ENCODE measurements at places on chromosomes 5 and 9.

GRCh38 chr5:65468633-65469032, 13.1 kb downstream of the ADAMTS6 start:
- DNase-seq: no peak

DNA sequence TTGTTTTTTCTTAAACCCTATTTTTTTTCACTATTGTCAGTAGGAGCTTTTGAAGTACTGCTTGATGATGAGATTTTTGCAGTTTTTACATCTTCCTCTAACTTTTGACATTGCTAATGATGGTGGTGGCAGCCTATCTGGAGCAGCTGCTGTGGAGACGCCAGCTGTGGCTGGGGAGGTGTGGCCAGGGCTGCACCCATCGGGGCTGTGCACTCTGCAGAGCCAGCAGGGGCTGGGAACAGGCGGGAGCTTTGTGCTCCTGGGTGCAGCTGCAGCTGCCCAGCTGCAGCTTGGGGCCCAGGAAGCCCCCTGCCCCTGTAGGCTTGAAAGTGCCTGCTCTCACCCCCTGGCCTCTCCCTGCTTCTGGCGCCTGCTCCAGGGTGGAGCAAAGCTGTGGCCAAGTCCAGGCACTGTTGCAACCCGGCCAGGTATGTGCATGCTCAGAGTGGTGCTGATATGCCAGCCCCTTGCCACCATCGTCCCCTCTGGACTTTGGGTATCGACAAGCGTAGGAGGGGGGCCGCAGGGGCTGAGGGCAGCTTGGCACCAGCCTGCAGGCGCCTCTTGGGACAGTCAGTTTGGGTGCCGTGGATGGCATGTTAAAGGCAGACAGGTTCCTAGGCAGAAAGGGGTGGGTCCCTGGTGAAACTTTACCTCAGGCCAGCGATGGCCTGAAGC, 39.2 kb downstream of the FER start:
- DNase-seq: no peak

DNA sequence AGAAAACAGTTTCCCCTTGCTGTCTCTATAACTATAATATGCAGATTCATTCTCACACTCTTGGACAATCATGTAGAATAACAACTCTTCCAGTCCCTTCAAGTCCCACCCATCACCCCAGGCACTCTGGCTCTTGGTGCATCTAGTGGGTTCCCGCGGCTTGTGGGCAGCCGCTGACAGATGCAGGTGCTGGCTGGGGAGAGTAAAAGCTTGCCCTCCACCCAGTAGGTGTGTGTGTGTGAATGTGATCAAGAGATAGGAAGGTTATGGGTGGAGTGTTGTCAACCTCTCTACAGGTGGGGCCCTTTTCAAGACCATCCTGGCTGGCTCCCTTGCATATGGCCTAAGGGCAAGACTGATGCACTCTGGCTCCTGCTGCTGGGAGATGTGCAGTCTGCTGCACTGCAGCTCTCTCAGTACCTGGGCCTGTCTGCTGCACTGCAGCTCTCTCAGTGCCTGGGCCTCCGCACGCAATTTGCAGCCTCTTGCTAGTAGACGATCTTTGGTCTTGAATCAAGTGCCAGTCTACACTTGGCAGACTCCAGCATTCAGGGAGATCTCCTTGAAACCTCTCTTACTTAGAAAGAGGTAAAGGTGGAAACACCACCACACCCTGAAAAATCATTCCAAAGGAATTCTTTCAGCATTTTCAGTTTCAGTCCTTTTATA, 189.7 kb upstream of the GDNF start:
- no peak for DNase-seq

DNA sequence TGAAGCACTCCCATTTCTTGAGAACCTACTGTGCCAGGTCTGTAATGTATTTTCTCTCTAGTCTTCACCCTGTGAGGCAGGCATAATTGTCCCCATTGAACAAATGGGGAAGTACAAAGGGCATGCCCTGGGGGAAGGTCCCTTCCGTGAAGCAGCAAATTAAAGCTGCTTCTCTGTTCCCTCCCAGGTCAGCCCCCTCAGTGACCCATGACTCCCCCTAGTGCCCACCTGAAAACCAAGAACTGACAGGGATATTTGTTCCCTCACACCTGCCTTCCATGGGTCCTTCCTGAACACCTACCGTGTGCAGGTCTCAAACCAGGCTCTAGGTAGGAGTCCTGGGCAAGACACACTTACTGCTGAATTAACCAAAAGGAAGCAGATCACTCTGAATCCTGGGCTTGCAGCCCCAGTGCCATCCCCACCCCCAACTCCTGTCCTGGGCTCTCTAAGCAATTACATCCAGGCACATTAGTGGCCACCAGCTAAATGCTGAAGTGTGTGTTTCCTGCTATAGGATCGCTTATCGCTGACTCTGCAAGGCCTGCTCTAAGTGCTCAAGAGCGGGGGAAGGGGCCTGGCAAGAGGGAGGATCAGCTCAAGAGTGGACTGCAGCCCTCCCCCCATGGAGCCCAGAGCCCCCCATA, 254.8 kb downstream of the CDK5RAP2 start:
- DNase-seq: no peak

DNA sequence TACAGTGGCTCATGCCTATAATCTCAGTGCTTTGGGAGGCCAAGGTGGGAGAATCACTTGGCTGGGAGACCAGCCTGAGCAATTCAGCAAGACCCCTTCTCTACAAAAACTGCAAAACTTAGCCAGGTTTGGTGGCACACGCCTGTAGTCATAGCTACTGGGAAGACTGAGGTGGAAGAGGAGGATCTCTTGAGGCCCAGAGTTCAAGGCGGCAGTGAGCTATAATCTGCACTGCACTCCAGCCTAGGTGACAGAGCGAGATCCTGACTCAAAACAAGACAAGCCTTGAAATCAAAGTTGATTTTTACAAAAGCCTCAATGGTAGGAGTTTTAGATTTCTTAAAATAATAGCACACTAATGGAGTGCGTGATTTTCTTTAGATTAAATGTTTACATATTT, 14.6 kb downstream of the UBE2D2 start:
- no peak for DNase-seq

GRCh38 chr9:33220681-33221567, 19.0 kb upstream of the SPINK4 start:
- DNase-seq: no peak

DNA sequence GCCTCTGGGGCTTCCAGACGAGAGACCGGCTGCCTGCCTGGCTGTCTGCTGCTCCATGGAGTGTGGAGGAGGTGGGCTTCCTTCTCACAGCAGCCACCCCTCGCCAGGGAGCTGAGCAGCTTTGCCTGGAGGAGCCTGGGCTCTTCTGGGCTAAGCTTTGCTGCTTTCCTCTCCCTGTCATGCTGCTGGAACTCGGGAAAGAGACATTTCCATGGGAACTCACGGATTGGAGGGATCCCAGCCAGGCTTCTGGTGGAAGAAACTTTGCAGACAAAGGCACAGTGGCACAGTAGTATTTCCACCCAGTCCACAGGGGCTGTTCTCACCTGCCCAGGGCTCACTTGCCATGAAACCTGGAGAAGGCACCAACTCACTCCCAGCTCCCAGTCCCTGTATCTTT, 5.6 kb upstream of the NTNG2 start:
- DNase-seq: no peak

Data from hematopoietic multipotent progenitor cell treated with erythropoietin and hydrocortisone succinate and interleukin-3 and kit ligand, for 17 days (in vitro differentiated cells).